ENCODE measurements at places on chromosomes 7 and 10.

DNA sequence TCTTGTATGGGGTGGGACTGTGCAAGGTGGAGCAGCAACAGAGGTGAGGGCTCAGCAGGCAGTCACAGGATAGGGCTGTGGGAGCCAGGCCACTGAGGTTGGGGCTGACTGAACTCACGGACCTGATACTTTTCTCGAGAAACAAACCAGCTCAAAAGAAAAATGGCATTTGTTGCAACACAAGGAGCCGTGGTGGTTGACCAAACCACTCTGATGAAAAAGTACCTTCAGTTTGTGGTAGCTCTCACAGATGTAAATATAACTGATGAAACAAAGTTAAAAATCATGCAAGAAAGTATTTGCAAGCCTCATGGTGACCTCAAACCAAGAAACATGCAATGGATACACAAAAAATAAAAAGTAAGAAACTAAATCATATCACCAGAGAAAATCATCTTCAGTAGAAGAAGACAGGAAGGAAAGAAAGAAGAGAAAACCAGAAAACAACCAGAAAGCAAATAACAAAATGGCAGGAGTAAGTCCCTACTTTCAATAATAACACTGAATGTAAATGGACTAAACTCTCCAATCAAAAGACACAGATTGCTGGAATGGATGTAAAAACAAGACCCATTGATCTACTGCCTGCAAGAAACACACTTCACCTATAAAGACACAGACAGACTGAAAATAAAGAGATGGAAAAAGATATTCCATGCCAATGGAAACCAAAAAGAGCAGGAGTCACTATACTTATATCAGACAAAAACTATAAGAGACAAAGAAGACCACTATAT is 48.9 kb upstream of the DUSP5 start:
- no peak for DNase-seq

GRCh38 chr10:5443429-5443828 is 31.1 kb downstream of the NET1 start:
- DNase-seq = no peak

DNA sequence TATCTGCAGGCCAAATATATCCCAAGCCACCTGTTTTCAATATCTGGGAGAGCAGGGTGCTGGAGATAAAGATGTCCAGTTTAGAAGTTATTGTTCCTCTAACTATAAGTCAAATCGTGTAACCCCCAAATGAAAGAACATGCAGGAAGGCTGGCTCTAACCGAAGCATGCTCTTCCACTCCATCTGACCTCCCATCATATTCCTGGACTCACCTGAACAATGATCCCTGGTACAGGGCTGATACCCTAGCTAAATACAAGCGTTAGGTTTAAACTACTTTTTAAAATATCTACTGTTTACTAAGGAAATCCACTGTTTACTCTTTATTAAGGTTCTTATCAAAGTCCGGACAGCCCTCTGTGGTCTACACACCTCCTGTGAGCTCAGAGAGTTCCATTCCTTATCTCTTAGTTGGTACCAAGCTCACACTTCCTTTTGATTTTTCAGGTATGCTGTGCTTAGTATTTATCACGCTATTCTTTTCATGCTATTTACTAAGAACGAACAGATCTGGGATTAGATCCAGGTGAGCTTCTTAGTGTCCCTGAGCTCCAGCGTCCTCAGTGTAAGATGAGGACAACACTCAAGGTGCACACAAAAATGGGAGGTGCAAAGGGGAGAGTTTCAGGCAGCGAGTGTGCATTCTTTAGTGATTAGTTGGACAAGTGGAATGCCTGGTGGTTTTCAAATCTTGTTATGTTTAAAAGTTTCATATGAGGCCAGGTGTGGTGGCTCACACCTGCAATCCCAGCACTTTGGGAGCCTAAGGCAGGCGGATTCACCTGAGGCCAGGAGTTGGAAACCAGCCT is 23.6 kb upstream of the COBL start:
- no peak for DNase-seq

DNA sequence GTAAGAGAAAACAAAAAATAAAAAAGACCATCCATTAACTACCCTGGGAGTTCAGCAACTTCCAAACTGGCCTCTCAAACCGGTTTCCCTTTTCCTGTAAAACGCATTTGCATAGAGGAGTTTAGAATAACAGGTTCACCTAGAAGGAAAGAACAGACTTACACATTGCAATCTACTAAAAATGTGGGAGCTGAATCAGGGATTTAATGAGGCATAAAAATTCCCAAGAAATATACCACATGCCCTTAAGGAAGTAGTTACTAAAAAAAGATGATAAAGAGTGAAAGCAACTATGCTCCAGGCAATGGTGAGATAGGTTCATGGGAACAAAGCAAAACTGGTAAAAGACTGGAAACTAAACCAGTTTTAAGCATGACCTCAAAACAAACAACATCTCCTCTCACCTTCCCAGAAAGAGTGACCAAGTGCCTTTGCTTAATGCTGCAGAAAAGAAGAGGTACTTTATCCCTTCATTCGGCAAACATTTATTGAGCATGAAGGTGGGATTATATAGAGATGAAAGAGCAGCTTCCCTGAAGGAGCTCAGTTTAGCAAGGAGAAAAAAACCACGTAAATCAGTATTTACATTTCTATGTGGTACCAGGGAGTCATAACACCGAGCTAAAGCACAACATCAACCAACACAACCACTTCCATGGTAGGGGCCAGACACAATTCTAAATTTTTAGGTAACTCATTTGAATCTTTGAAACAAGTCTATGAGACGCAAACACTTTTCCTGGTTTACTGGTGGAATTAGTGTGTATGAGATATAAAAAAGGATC is 152.8 kb downstream of the SGMS1 start:
- DNase-seq = no peak

DNA sequence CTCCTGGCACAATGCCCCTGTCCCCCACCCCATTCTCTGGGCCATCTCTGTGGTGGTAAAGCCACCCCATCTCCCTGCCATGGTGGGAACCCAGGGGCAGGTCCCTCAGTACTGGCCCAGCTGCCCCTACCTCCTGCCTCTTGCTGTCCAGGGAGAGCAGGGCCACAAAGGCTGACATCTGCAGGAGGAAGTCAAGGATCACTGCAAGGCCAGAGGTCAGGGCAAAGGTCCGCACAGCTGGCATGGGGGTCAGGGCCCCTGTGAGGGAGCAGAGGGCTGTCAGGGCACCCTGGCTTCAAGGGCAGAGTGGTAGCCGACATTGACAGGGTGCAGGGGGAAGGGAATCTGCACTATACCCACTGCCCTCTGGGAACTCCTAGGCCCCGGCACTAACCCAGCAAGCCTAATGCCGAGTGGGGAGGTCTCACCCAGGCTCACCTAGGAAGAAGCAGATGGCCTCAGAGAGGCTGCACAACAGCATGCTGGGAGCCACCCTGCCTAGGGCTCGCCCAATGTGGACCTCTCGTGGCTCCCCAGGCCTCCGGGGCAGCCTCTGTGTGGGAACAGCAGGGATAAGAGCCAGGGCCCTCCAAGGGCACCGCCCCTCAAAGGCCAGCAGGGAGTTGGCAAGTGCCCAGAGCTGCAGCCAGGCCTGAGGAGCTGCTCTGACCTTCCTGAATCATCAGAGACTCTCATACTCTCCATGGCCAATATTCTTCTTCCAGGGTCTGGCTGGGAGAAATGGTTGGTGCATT is 7.7 kb downstream of the NPC1L1 start:
- no peak for DNase-seq

DNA sequence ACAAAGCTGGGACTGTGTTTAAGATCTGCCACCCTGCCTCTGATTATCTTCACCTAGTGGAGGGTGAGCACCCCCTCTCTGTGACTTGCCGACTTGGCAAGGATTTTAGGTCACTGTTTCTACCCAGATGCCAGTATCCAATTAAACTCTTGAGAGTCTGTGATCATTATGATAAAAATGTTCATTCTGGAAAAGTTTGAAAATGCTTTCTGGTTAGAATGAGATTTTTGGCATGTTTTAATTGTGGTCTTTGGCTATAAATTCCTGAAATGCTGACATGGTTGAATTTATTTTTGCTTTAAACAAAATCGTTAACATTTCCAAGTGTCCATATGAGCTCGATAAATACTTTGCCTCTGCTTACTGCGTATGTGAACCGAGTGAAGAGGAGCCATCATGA is 221.4 kb downstream of the BICC1 start:
- DNase-seq = no peak

DNA sequence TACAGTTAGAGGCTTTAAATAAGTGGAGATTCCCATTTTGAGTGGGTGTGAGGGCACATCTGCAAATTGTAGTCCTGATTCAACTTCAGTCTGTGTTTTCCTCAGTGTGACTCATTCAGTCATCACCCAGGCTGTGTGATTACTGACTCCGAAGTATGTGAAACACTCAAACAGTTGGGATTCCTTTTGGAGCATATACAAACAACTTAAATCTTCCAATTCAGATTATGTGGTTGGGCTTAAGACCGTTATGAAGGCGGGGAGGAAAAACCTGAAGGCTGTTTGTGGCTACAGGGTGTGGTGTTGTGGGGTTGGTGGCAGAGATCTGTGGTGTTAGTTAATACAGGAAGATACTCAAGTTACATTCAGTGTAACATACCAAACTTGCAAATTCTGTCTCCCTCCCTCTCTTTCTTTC is 259.7 kb upstream of the FERD3L start:
- no peak for DNase-seq

DNA sequence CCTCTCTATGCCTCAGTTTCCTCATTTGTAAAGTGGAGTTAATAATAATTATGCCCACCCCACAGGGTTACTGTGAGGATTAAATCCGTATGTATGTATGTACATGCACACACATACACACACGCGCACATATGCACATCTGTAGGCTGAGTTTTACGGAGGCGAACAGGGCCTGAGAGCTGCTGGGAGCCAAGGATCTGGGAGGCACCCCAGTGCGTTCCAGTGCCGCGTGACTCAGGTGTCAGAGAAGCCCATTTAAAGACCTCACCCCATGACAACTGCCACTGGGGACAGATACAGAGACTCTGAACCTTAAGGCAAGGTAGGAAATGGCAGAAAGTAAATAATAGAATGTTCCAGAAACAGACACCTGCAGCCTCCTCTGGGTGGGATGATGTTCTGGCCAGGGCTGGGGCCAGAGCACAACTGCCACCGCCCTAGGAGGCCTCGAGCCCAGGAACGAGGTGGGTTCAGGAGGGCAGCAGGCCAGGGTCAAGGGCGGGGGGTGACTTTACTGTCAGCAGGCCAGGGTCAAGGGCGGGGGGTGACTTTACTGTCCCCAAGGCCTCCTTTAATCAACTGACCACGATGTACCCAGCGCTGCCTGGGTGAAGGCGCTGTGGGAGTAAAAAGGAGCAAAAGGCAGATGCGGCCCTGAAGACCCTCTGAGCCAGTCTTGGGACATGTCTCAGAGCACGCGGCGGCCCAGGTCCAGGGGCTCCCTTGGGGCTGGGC is 54.9 kb downstream of the PRKAG2 start:
- DNase-seq = no peak

- no peak for DNase-seq
These were observed 39.6 kb downstream of the DYNC1I1 start for GRCh38 chr7:95811846-95812445.

DNA sequence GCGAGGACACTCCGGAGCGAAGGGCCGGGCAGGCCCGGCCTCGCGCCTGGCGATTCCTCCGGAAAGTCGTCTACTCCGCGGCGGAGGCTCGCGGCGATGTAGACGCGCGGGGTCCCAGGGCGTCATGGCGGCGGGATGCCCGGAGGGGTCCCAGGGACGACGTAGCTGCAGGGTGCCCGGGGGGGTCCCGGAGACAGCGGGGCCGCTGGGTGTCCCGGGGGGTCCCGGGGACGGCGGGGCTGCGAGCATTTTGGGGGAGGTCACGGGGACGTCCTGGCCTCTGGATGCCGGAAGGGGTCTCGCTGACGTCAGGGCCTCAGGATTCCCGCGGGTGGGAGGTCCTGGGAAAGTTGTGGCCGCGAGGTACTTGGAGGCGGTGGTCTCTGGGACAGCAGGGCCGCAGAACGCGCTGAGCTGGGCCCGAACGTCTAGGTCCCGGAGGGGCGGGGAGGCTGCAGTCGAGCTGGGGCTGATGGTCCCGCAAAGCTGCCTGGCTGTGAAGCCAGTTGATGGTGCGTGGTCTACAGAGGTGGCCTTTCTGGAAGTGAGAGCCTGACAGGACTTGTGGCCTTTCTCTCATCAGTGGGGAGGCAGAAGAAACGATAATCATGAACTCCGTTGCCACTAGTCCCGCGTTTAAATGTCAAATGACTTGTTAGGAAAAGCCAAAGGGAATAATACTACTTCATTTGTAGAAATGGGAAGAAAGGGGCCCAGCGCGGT is 637 bp downstream of the HSPA14 start:
- DNase-seq = no peak

DNA sequence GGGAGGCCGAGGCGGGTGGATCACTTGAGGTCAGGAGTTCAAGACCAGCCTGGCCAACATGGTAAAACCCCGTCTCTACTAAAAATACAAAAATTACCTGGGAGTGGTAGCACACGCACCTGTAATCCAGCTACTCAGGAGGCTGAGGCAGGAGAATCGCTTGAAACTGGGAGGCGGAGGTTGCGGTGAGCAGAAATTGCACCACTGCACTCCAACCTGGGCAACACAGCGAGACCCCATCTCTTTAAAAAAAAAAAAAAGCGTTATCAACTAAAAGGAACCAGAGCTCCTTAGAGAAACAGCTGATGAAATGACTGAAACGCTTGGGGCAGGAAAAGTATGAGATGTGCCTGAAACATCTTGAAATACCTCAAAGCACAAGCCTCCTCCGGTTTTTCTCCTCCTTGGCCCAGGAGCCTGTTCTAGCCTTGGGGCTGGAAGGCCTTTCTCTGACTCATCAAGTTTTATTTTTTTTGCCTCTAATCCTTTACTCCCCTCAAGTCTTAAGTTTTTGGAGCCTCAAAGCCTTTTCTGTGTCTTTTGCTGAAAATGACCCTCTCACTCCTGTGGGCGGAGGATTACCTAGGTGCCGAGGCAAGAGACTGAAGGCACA is 2.6 kb upstream of the METTL27 start:
- no peak for DNase-seq
